ENCODE measurements at places on chromosomes 16 and 17.

DNA sequence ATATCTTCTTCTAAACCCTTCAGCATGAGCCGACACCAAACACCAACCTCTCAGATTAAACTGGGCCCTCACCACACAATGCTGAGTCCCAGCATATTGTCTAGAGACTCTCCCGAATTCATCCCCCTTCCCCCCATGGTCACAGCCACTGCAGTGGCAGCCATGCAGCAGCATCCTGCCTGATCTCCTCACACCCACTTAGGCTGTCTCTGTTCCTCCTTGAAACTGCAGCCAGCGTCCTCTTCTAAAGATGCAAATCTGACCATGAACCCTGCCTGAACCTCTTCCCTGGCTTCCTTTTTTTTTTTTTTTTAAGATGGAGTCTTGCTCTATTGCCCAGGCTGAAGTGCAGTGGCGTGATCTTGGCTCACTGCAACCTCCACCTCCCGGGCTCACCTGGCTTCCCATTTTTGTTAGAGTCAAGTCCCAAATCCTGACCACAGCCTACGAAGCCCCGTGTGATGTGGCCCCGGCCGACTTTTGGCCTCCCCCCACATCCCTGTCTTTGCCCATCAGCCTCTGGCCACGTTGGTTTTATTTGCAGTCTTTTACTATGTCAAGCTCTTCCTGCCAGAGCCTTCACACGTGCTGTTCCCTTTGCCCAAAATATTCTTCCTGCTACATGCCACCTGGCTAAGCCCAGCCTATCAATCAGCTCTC, 2.8 kb downstream of the FA2H start:
- DNase-seq: no peak

DNA sequence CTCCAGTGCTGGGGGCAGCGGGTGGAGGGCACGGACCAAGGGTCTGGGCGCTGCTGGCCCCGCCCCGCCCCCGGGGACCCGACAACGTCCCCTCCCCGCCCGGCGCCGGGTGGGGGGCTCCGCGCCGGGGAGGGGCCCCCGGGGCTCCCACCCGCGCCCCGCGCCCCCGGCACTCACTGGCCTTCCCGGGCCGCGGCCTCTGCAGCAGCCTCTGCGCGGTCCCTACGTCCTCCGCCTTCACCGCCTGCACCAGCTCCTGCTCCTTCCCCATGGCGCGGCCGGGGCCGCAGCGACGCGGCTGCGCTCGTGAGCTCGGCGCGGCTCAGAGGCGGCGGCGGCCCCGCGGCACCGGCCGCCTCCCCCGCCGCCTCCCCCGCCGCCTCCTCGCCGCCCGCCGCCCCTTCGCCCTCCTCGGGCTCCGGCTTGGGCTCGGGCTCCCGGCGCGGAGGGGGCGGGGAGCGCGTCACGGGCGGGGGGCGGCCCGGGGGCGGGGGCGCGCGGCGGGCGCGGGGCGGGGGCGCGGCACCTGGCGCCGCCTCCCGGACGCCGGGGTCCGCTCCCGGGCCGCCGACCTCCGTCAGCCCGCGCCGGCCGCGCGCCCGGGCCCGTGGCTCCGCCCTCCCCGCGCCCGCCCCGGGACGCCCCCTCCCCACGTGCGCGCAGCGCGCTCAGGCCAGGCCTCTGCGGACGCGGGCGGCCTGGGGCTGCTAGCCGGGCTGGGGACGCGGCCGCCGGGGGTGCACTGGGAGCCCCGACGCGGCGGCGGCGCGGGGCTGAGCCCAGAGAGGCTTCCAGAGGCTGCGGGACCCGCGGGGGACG, at the start of gene CASKIN1:
CASKIN1 (minus strand) TSS at position 444 of the 819 bp plus-strand sequence; CDS start at position 271, 173 bp downstream.
- DNase-seq: no peak

GRCh38 chr17:12911239-12911638, 106.6 kb downstream of the ELAC2 start:
- DNase-seq: no peak

DNA sequence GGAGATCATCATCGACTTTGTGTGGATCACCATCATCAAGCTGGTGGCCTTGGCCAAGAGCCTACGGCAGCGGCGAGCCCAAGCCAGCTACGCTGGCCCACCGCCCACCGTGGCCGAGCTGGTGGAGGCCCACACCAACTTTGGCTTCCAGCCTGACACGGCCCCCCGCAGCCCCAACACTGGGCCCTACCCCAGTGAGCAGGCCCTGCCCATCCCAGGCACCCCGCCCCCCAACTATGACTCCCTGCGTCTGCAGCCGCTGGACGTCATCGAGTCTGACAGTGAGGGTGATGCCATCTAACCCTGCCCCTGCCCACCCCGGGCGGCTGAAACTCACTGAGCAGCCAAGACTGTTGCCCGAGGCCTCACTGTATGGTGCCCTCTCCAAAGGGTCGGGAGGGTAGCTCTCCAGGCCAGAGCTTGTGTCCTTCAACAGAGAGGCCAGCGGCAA, 72.5 kb downstream of the COG7 start:
- no peak for DNase-seq

GRCh38 chr17:9217151-9218056, 196.1 kb downstream of the NTN1 start:
- DNase-seq: no peak

- no peak for DNase-seq
These were observed 40.4 kb downstream of the TNRC6A start for GRCh38 chr16:24769806-24770205.

GRCh38 chr17:29066606-29067005, 23.7 kb downstream of the PIPOX start:
- no peak for DNase-seq

- DNase-seq: no peak
These were observed 10.4 kb upstream of the KATNB1 start for GRCh38 chr16:57725151-57725550.

Data from activated CD4-positive, alpha-beta T cell treated with anti-CD3 and anti-CD28 coated beads for 24 hours (primary cell).